Activated naive CD8-positive, alpha-beta T cell treated with anti-CD3 and anti-CD28 coated beads, Interleukin-2, amount 10 ng/mL, durations not matched to agents 7 days and 5 days (primary cell): ENCODE measurements at places on chromosomes 13 and 19.

DNA sequence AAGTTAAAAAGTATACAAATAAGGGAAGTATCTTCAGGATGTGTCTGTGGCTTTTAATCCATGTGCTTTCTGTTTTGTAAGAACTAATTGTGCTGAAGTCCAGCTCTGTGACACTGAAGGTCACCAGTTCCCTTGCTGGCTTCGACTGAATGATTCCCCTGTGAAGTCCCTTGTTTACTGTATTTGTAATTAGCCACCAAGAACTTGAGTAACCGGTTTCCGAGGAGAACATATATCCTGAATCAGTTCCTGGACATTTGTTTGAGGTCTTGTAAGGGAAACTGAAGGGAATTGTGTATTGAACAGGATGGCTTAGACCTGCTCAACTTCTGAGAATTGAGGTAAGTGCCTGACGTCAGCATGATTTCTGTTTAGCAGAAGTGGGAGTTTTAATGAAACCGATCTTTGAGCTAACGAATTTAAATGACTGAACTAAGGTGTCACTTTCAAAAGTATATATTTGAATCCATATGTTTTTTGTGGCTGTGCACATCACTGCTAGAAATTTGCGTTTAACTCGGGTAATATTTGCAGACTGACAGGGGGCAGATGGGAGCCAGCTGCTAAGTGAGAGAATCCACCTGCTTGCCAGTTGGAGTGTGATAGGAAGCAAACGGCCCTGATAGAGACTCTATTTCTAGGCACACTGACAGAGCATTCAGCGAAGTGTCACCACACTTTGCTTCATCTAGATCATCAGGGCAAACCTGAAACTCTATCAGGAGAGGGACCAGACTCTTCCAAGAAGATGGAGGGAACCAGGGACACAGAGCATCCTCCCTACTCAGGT, 530.0 kb downstream of the RFC3 start:
- DNase-seq: no peak

- no peak for DNase-seq
These were observed 416.8 kb upstream of the SPRY2 start for GRCh38 chr13:80757694-80758093.

- DNase-seq: no peak
These were observed 169.7 kb downstream of the KLF5 start for GRCh38 chr13:73228546-73228945.

- DNase-seq: no peak
These were observed 11.7 kb upstream of the FAM216B start for GRCh38 chr13:42769650-42770049.

DNA sequence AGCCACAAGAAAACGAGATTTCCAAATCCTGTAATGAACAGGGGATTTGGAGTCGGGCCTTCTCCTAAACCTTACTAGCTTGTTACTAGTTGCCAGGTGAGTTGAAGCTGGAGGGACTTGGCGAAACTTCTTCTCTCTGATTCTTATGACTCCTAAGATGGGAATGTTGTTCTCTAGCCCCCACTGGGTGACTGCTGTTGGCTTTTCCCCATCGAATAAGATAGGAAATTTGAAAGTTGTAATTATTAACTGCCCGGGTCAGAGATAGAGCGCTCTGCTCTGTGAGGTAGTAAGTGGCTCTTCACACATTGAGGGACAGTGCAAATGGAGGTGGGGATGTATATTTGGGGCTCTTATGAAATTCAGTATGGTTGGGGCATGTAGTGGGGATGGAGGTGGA, 111.2 kb upstream of the MBNL2 start:
- DNase-seq: no peak
